ENCODE measurements at places on chromosomes 12 and 14. TPM values are rescaled to one million over a fixed set of nuclear protein-coding genes. Genes with fewer than 3 reads are reported as not detected.

The PLEKHG7 gene
- 4.2 TPM for total RNA-seq

The CHGA gene
- total RNA-seq, result not detected

The SMIM41 gene
- 0.78 TPM for total RNA-seq

The COX8C gene
- not detected for total RNA-seq

GRCh38 chr12:60844875-60845274 is 1249.0 kb downstream of the SLC16A7 start:
- no peak for DNase-seq

DNA sequence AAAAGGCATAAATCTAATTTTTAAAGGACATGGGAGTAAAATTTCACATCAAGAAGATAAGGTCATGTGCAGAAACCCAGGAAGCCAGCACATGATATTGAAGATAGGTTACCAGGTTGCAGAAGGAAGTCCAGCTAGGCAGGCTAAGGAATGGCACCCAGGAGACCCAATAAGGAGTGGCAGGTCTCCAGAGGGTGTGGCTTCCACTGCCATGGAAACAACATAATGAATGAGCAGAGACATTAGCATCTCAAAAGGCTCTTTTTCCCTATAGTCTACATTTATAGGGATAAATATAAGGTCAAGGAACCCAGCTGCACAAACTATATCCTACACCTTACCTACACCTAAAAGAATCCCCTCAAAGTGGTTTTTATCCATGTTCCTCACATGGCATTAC is 275.9 kb downstream of the RPS29 start:
- DNase-seq, result no peak

DNA sequence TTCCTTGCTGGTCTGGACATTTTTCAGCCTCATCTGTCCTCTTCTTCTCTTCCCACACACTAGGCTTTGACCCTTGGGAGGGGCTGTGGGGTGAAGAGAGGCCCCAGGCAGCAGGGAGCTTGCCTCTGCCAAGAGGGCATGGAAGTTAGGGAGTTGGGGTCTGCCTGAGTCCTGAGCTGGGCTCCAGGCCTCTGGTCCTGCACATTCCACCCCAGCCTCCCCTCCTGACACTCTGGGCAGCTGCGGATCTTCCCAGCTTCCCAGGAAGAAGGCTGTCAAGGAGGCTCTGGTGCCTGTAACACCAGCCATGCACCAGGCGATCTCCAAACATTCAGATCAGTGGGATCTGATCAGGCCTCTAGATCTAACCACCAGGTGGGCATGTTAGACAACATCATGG is 169.1 kb upstream of the PRMT8 start:
- no peak for DNase-seq

DNA sequence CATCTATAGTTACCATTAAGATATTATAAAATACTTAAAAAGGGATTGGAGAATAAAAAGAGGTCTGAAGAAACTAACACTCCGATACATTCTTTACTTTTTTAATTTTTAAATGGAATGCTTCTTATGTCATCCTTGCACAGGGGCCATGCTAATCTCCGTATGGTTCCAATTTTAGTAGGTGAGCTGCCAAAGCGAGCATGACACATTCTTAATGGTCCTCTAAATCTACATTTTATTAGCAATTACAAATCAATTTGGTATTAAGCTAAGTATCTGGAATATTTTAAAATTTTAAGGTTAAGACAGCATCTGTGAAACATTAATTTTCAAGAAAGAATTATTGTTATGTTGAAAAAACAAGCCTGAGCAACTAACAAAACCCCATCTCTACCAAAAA is 6.2 kb upstream of the ARID4A start:
- DNase-seq, result no peak

Measured in ureter (tissue), 1 donor.